ENCODE measurements at places on chromosomes 5 and 9.

- no peak for DNase-seq
Measured at GRCh38 chr5:129460936-129461710, 1.0 kb downstream of the ADAMTS19 start.

DNA sequence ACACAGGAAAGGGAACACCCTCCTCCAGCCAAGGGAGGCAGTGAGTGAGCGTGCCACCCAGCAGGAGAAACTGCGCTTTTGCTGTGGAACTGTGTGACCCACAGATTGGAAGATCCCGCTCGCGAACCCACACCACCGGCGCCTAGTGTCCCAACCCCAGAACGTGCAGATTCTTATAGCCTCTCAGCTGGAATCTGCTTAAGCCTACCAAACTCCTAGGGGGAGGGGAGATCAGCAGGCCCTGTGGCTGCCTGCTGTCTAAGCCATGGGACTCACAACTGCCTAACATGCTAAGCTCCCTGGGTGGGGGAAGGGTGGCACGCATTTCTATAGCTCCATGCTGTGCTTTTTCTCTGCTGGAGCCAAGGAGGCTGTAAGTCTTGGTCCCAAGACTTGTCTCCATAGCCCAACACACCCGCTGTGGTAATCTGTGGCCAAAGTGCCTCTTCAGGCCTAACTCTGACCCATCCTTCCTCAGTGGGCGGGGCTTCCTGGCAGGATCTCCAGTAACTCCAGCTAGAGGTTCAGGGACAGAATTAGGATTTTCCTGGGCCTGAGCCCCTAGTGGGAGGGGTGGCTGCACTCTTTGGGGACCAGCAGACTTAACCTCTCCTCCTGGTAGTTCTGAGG lies 485.0 kb downstream of the TAF11L14 start:
- DNase-seq: no peak

DNA sequence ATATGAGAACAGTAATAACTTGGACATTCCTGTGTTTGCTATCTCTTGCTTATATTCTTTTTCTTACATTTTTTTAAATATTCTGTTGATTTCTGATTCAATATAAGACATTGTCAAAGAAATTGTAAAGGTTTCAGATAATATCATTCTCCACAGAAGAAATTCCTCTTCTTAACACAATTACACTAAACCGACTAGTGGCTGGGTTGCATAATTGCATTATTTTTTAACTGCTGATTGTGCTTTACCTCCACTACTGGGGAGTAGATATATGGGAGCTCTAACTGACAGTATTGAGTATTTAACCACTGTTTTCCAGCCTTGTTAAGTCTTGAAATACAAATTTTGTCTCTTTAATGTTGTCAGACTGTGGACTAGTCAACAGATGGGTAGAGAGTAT lies 723.8 kb upstream of the EDIL3 start:
- no peak for DNase-seq

DNA sequence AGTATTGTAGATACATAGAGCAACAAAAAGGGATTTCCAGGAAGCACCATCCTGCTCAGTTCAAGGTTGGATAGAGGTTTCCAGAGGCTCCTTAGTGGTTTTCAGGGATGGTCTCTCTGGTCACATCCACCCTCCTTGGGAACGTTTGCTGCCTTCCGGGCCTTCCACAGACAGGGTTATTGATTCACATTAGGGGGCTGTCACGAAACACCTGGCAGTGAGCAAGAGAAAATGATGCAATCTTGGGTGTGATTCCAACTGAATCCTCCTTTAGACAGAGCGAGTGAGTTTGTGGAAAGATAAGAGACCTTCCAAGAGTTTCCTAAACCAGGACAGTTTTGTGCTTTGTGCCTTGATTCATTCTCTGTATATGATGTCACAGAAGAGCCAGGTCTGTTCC lies 43.8 kb upstream of the CTSL start:
- no peak for DNase-seq

DNA sequence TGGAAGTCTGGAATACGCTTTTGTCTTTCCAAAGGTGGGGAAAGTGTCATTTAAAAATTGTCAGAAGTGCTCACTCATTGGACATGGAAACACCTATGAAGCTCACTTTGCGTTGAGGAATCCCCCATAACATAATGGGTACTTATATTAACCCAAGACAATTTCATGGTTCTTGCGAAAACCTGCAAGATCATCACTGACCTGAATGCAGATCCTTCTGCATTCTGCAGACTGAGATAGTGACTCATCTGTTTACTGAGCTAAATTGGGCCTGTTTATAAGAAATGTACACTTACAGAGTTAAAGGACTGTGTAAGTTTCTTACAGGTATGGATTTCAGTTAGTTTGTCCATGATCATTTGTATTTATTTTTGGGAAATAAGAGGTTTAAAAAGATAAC lies 153.0 kb downstream of the HMHB1 start:
- DNase-seq: no peak

GRCh38 chr5:99763021-99763774 lies 772.0 kb upstream of the FAM174A start:
- no peak for DNase-seq

- DNase-seq: no peak
Measured at GRCh38 chr9:98570663-98571440, 137.9 kb downstream of the GABBR2 start.

- DNase-seq: no peak
Measured at GRCh38 chr5:78750281-78750680, 101.7 kb upstream of the LHFPL2 start.

- DNase-seq: no peak
Measured at GRCh38 chr9:117411547-117411946, 3.3 kb downstream of the ASTN2 start.

GRCh38 chr5:139103762-139104161 lies 94.4 kb downstream of the SIL1 start:
- no peak for DNase-seq

- no peak for DNase-seq
Measured at GRCh38 chr5:71924980-71925379, 182.3 kb upstream of the MAP1B start.

DNA sequence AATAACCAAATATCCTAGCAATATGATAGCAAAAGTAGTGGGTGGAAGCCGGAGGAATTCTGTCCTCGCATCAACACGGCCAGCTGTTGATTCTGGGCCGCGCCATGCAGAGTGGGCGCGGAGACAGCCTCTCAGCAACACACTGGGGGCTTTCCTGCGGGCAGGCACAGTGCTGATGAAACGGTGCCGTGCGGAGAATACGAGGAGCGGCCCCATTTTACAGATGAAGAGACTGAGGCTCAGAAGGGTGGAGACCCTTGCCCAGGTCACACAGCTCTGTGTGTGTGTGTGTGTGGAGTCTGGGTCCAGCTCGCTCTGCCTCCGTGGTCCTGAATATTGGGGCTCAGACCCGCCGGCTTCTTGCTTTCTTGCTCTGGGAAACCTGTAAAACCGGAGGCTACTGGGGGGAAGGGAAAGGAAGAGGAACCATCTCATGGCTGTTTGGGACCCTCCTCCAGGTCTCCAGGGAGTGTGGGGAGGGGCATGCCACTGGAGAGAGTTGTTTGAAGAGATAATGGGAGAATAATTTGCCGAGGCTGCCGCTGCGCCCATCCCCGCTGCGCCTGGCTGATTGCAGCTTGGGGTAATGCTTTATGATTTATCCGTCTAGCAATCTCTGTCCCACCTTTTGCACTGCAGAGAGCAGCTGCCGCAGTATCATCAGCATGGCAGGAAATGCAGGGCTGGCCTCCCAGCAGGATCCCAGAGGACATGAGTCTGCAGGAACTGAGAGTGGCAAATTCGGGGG lies 36.6 kb downstream of the NCS1 start:
- DNase-seq: no peak

DNA sequence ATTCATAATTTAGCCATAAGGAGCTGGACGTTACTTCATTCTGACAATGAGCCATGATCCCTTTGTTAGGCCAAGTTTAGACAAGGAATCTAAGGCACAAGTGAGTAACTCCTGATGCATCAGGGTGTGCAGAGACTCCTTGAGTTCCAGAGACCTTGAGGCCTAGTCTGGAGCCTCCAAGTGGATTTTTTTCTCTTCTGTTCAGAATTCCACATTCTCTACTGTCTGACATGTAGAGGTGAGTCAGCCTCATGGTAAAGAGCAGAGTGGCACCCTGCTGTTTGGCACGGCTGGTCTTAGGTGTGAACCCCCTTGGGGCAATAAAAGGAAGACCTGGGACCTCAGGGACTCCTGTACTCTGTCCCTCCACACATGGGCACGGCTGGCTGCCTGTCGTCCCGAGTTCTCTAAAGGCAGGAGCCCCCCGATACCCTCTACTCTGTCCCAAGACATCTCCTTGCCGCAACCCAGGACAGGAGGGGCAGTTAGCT lies 22.0 kb upstream of the TGFBI start:
- no peak for DNase-seq

DNA sequence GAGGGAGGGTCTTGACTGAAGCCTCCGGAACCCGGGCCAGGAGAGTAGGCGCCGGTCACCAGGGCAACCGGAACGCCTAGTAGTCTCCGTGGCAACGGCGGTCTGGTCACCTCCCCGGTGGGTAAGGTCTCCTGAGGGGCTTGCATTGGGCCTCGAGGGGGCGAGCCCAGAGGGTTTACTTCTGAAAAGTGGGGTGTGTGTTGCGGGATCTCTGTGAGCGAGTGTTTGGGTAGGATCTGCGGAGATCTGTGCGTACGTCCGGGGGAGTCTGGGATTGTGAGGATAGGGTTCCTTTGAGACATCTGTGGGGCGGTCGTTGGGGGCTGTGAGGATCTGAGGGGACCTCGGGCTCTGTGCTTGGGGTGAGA lies at the start of gene FAM221B:
FAM221B (minus strand) TSS at position 17 of the 368 bp plus-strand sequence. CDS start 2,571 bp downstream, outside the sequence.
- DNase-seq: no peak

- no peak for DNase-seq
Measured at GRCh38 chr9:33785914-33786313, 9.4 kb upstream of the PRSS3 start.

DNA sequence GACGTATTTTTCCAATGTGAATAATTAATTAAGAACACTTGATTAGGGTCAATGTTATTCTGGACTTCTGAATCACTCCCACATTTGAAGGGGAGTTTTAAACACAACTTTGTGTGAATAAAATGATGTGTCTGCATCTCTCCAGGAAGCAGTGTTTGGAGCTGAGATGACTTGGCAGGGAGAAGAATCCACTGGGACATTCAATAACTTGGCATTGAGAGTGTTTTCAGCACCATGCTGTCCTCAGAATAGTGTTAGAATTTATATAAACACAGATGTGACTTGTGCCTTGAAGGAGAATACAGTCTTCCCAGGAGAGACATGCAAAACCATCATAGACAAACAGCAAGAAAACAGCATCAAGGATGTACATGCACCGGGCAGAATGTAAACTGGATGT lies 32.7 kb upstream of the KCNMB1 start:
- DNase-seq: no peak

GRCh38 chr5:16727755-16728325 lies 111.0 kb upstream of the RETREG1 start:
- DNase-seq: no peak

Data from activated T-helper 1 cell treated with anti-CD3 and anti-CD28 coated beads, Interleukin-2, amount 50 U/mL, for 16 hours (primary cell).